ENCODE measurements at places on chromosomes 5 and 9.

DNA sequence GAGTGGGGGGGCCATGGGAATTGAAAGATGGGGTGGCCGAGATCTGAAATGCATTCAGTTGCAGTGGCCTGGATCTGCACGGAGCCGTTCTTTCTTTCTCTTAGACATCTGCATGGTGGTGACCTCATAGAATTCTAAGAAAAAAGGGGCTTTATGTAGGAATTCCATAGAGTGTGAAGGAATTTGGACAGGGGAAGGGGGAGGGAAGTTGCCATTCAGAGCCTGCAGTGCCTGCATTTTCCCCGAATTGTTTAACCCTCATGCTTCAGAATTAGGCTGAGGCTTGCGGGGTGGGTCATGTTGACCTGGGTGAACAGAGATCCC is 4.9 kb downstream of the NEK6 start:
- no peak for DNase-seq

- no peak for DNase-seq
Measured at GRCh38 chr5:14816999-14817761, 54.4 kb downstream of the ANKH start.

GRCh38 chr9:132412089-132412488 is 2.1 kb downstream of the CFAP77 start:
- peak; percentile 64 for DNase-seq

DNA sequence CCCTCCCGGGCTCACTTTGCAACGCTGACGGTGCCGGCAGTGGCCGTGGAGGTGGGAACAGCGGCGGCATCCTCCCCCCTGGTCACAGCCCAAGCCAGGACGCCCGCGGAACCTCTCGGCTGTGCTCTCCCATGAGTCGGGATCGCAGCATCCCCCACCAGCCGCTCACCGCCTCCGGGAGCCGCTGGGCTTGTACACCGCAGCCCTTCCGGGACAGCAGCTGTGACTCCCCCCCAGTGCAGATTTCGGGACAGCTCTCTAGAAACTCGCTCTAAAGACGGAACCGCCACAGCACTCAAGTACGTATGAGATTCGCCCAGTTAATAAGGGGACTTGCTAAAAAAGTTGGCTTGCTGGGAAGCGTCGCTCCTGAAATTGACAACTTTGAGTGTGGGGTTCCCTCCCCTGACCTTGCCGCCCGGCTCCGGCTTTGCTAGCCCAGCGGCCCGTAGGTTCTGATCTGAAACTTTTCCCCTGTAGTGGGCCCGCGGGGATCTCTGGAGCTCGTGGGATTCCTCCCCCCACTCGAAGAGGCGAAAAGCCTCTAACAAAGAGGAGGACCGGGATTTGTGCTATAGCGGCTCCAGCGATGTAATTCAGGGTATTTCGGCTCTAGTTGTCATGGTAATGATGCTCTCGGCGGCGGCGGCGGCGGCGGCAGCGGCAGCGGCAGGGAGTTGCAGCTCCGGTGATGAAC is 572 bp downstream of the NR4A3 start:
- DNase-seq: peak; percentile 40

DNA sequence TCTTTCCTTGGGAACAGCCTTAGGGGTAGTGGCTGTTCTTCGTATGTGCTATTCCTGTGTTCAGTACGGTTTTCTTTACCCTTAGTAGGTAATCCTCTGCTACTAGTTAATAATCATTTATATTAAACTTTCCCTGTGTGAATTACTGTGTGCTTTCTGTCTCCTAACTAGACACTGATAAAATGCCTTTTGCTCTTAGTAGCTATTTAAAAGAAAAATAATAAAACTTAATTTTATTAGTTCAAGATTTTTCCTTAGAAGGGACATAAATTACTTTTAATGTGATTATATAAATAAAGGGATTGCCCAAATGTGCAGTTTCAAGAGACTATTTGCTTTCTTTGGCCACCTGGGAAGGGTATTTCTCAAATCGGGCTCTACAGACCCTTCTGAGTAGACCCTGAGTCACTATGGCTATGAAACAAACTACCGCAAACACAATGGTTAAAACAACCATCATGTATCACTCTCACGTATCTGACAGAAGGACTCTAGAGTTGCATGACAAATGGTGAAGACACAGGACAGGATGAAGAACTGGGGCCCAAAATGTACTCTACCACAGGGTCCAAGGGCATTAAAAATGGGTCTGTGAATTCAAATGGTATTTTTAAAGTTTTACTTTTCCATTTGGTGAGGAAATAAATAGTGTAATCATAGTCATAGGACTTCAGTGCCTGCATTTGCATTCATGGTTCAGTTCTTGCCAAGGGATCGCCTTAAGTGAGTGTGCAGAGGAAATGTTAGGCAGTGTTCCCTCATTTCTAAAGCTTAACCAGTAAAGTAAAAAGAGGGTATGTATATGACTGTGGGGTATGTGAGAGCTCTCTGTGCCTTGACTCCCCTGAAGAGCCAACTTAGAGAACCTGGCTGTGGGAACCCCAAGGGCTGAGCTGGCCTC is 97.0 kb downstream of the TSSK1B start:
- DNase-seq: no peak

GRCh38 chr9:101706997-101707396 is 31.4 kb downstream of the GRIN3A start:
- no peak for DNase-seq

DNA sequence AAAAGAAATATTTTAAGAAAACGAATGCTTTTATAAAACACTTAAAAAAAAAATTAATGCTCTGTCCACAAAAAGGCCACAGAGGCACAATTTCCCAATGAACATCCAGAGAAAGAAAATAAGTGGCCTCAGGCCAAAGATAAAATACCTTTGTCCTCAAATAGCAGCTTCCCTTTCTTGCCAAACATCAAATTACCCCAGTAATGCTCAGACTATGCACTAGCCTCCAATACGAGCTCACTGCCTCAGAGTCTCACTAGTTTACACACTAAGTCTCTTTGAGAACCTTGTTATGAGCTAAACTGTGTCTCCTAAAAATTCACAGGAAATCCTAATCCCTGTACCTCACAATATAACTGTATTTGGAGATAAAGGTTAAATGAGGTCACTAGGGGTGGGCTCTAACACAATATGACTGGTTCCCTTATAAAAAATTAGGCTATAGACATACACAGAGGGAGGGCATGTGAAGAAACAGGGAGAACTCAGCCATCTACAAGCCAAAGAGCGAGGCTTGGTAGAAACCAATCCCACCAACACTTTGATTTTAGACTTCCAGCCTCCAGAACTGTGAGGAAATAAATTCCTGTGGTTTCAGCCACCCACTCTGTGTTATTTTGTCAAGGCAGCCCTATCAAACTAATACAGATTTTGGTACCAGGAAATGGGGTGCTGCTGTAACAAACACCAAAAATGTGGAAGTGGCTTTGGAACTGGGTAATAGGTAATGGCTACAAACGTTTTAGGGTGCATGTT is 4.4 kb downstream of the MPDZ start:
- no peak for DNase-seq

- DNase-seq: no peak
Measured at GRCh38 chr5:113213551-113214425, 221.0 kb downstream of the TSSK1B start.

- DNase-seq: no peak
Measured at GRCh38 chr9:75850459-75851200, 39.8 kb upstream of the PCSK5 start.

GRCh38 chr5:152883066-152883775 is 478.1 kb upstream of the NMUR2 start:
- DNase-seq: no peak

DNA sequence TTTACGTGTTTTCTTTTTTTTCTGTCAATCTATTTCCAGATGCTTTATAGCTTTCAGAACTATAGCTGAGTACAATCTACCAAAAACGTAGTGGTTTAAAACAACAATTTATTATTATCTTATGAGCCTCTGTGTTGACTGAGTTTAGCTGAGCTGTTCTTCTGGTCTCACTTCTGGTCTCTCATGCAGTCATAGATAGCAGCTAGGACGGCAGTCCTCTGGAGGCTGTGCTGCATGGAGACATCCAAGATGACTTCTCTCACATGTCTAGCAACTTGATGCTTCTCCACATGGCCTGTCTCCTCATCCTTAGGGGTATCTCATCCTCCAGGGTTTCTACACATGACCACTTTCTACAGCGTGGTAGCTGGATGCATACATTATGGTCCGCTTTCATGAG is 22.0 kb upstream of the RAD23B start:
- no peak for DNase-seq

GRCh38 chr9:91376239-91376638 is 14.5 kb upstream of the AUH start:
- no peak for DNase-seq

DNA sequence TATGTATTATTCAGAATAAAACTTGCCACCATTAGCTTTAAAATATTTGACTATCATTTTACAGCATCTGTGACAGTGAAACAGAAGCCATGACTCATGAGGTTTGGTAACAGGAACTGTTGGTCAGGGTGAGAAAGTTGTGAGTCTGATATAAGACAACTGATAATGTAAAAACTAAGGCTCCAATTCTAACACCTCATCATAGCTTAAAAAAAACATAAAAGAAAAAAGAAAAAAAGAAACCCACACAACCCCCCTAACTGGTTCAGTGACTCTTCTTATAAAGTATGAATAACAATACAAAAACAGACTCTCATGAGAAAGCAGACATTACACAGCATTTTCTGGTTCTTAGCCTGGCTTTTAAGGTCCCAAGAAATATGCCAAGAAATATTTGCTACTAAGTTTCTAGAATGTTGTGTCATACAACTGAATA is 85.8 kb downstream of the MRPS27 start:
- no peak for DNase-seq

GRCh38 chr5:141637123-141637766 is 448 bp downstream of the RELL2 start:
- peak; percentile 34 for DNase-seq

DNA sequence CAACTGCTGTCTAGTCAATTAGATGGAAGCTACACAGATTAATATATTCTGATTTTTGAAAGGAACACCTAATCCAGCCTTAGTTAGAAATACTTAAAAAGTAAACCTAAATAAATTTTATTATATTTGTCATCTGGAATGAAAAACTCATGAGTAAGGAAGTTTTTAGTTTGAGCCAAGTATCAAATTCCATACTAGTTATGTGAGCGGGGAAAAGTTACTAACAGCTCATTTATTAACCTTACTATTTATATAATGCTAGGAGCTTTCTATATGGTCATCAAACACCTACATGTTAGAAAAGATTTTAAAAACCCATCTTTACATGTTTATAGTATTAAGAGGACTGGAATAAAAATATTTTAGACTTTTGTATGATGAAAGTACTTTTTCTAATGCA is 41.6 kb upstream of the POU5F2 start:
- DNase-seq: no peak

- DNase-seq: no peak
Measured at GRCh38 chr9:131709771-131710431, 30.0 kb downstream of the RAPGEF1 start.

DNA sequence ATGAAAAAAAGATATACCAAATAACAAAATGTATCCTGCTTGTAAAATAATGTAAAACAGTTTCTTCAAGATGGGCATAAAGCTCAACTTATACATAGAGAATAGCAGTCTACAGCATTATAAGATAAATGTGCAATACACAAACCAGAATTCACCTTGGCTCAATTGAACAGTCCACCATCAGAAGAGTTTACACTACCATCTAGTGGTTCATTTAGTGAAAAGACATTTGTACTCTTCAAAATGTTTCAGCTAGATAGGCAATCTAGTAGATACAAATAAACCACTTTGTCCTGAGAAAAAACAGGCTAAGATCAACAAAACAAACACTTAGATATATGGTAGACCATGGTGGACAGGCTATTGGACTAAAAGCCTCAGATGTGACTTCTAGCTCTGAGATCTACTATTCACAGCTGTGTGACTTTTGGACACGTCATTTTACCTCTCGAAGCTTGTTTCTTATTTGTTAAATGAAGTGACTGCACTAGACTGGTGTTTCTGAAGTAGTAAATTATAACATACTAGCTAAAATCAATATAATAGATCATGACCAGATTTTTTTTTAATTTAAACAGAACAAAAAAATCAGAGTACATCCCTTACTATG is 22.1 kb upstream of the TPD52L3 start:
- DNase-seq: no peak

- no peak for DNase-seq
Measured at GRCh38 chr9:119088002-119088547, 281.2 kb downstream of the BRINP1 start.

GRCh38 chr5:128516978-128517377 is 21.1 kb downstream of the FBN2 start:
- DNase-seq: no peak

GRCh38 chr5:144712090-144712489 is 541.4 kb downstream of the KCTD16 start:
- DNase-seq: no peak

DNA sequence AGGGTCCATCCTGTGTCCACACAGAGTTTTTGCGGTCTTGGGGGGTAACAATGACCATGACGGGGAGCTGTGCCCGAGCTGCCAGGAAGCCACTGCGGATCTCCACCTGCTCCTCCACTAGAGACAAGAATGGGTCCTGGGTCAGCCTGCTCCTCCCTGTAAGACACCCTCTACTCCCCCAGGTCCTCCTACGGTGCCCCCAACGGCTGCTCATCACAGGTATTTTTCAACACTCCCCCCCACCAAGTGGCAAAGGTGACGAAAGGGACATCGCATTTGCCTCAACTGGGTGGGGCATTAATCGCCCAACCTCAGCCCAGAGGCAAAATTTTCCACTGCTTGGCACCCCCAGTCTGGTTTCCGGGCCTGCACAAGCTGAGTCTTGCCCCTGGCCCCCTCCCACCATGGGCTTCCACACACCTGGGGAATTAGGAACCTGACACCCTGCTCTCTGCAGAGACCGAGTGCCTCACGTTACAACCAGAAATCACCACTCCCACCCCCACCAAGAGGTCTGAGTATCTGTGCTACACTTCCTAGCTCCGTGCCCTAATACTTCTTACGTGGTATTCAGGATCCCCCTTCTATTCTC is 9.6 kb downstream of the NOL6 start:
- DNase-seq: no peak

DNA sequence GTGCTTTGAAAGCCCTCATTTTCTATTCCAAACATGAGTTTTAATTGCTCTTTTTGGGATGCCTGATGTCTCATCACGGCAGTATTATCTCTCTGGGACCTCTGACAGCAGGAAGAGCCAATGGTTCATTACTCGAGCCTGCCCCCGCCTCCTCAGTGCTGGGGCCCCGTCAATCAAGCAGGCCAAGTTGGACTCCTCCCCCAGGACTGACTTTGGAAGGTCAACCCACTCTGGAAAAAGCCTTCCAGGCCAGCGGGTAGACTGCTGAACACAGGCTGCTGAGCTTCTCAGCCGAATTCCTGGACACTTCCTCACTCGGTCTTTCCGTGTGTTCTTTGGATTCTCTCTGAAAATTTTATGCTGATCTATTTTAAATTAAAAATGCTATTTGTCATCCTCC is 9.5 kb upstream of the BARHL1 start:
- DNase-seq: no peak

Data from endothelial cell (in vitro differentiated cells).